T-helper 2 cell treated with Interferon-gamma antibody and Interleukin-4, amounts not matched to agents 5 μg/mL and 100 μg/mL, for 36 hours (primary cell): ENCODE measurements at places on chromosomes 5 and 9.
A peak's percentile ranks its signal among the peaks of the same experiment; 100 is the strongest.

- H3K36me3 ChIP-seq = peaks cover 8% of the 10 kb centered on the region
- H3K27ac ChIP-seq = no peak overlapping the region
- H3K27me3 ChIP-seq = no peaks in the 10 kb centered on the region
- H3K4me1 ChIP-seq = no peaks in the 10 kb centered on the region
- H3K4me3 ChIP-seq = no peak overlapping the region
Observed at GRCh38 chr5:81156732-81157131, 76.4 kb upstream of the CKMT2 start.

DNA sequence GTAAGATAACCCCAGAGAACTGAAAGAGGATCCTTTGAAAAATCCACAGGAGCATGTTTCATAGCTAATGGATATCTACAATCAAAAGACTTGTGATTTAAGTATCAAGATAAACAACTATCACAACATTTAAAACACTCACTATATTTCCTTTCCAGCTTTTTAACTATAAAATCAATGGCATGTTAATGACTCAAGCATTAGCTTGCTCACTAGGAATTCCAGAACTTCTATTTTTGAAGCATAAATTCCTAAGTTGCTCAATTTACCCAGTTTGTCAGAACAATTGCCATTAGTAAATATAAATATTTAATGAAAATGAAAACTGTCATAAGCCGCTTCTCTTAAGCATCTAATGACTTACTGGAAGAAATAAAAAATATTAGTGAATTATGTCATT, 355.3 kb downstream of the PRELID2 start:
- no peak overlapping the region for H3K27ac ChIP-seq
- no peak overlapping the region for H3K4me3 ChIP-seq
- no peaks in the 10 kb centered on the region for H3K4me1 ChIP-seq
- no peak for DNase-seq
- H3K27me3 ChIP-seq = no peaks in the 10 kb centered on the region

DNA sequence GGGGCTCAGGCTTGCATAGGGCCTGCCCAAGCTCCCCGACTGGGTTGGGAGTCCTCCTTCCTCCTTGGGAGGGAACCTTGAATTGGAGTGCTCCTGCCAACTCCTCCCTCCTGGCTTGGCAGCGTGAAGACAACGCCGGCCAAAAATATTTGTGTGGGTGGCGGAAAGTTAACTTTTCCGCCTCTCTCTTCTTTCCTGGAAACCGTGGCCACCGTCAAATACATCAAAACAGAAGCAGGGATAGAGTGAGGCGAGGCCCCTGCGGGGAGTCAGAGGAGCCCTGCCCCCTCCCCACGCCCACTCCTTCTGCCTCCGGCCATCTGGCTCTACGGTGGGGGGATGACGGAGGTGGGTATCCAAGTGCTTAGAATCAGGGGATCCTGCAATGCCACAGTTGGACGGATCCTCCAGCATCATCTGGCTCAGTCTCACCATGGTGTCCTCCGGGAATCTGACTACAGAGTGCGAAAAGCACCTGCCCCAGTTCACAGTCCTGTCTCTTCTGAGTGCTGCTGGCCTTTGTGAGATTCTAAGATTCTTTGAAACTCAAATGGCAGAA, 25.2 kb upstream of the SYNPO start:
- H3K27me3 ChIP-seq = peaks cover 8% of the 10 kb centered on the region
- H3K4me3 ChIP-seq = no peak overlapping the region
- DNase-seq = no peak
- no peaks in the 10 kb centered on the region for H3K4me1 ChIP-seq
- no peaks in the 10 kb centered on the region for H3K36me3 ChIP-seq
- H3K27ac ChIP-seq = no peak overlapping the region

GRCh38 chr5:109411149-109411514, 1.4 kb upstream of the PJA2 start:
- no peaks in the 10 kb centered on the region for H3K27me3 ChIP-seq
- peak overlapping the region; percentile 97 for H3K4me3 ChIP-seq
- peaks cover 18% of the 10 kb centered on the region for H3K36me3 ChIP-seq
- no peak for DNase-seq

GRCh38 chr5:94807985-94808384, 189.5 kb downstream of the SLF1 start:
- no peak overlapping the region for H3K27ac ChIP-seq
- no peak overlapping the region for H3K4me3 ChIP-seq
- peaks cover 25% of the 10 kb centered on the region for H3K27me3 ChIP-seq

GRCh38 chr5:17819783-17820182, 185.5 kb downstream of the TAF11L14 start:
- no peak overlapping the region for H3K4me3 ChIP-seq
- no peak overlapping the region for H3K27ac ChIP-seq
- H3K36me3 ChIP-seq = no peaks in the 10 kb centered on the region
- no peaks in the 10 kb centered on the region for H3K27me3 ChIP-seq
- DNase-seq = no peak
- H3K4me1 ChIP-seq = no peaks in the 10 kb centered on the region
